ENCODE measurements at places on chromosomes 6 and 20.
A peak's percentile ranks its signal among the peaks of the same experiment; 100 is the strongest.

DNA sequence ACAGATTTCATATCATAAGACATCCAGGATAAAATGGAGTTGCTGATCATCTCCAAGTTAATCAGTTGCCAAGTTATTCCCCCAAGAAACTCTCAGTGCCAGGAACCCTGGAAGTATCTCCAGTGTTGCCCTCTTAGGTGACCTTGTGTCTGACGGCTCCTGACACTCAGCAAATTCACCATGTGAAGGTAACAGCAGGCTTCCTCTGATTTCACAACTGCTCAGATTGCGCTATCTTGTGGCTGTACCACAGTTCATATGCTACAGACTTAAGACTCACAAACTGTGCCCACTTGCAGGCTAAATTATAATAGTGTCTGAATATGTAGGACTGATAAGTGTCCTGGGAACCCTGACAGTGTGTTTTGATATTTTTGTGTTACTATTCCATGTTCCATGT lies 186.6 kb upstream of the OPRM1 start:
- DNase-seq, result no peak

DNA sequence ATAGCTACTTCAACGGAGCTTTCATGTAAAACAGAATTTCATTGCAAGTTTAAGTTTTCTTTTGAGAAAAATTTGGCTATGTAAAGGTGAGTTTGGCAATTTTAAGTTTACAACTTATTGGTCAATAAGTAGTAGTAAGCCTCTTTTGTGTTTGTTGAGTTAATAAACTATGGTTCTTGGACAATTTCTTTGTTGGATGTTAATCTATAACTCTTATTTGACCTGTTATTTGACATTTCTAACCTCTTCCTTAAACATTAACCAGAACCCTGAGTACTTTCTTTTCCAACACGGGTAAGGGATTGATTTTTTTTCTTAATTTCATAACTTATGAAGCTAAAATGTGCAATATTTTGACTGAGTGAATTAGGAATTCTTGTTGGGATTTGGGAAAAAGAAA lies 354.4 kb downstream of the PRKN start:
- DNase-seq, result no peak

DNA sequence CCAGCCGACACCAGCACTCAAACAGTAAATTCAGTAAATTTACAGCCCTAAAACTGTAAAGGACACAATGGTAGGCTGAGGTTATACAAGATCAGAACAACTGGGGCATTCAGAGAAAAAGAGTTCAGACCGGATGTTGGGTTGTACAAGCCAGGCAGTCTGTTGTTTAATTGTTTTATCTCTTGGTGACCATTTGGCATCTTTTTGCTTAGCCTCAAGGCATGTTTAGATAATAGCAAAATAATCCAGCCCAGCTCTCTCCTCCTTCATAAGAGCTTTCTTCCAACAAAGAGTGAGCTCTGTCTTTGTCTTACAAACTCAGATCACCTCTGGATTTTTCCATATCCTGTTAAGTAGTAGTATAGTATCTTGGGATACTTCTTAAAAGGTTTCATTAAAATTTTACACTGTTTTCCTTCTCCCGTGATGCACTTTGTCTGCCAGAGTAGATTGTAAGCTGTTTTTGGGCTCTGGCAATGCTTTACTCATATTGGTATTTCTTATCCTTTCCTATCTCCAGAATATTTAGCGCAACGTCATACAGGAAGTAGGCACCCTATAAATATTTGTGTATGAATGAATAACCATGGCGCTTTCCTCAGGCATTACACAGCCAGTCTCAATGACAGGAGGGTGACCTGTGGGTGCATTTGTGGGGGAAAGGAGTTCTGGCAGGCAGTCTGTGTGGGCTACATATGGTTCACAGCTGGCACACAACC lies 35.6 kb upstream of the TRAM2 start:
- peak; percentile 76 for DNase-seq

GRCh38 chr6:77986380-77987034 lies 333.7 kb downstream of the MEI4 start:
- DNase-seq, result no peak

GRCh38 chr20:9078826-9079731 lies 10.2 kb downstream of the PLCB4 start:
- DNase-seq, result no peak

DNA sequence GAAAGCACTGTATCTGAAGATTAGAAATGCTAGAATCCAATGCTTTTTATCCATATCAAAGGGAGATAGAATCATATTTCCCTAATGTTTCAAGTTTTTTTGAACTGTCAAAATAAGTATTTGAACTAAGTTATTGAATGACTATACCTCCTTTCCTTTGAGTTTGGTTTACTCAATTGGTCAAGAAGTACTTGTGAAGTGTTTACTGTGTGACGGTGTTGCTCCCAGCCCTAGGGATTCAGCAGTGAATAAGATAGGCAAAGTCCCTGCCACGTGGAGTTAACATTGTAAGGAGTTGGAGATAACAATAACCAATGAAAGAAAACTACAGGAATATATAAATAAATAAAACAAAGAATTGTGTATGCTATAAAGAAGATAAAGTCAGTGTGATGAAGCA lies 535.9 kb downstream of the FRK start:
- no peak for DNase-seq

GRCh38 chr6:165849534-165850430 lies 186.7 kb upstream of the PDE10A start:
- no peak for DNase-seq

DNA sequence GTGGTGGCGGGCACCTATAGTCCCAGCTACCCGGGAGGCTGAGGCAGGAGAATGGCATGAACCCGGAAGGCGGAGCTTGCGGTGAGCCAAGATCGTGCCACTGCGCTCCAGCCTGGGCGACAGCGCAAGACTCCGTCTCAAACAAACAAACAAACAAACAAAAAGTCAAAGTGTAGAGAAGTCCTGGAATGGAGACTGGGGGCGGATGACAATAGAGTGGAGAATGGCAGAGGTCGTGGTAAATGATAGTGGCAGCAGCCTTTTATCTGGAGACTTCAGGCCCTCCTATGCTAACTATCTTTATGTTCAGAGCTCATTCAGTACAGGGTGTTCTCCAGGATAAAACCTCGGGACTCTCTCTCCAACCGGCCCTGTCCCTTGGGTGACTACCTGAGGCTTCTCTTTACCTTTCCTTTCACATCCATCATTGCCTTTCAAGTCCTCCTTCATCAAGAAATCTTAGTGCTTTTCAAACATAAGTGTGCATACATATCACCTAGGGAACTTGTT lies 1.4 kb upstream of the FKBPL start:
- DNase-seq, result no peak

GRCh38 chr6:3281631-3282475 lies 23.1 kb downstream of the PSMG4 start:
- peak; percentile 12 for DNase-seq

- peak; percentile 71 for DNase-seq
Observed at GRCh38 chr6:40962241-40962640, 76.8 kb downstream of the UNC5CL start.

- no peak for DNase-seq
Observed at GRCh38 chr6:138157986-138158638, 3.6 kb upstream of the ARFGEF3 start.

DNA sequence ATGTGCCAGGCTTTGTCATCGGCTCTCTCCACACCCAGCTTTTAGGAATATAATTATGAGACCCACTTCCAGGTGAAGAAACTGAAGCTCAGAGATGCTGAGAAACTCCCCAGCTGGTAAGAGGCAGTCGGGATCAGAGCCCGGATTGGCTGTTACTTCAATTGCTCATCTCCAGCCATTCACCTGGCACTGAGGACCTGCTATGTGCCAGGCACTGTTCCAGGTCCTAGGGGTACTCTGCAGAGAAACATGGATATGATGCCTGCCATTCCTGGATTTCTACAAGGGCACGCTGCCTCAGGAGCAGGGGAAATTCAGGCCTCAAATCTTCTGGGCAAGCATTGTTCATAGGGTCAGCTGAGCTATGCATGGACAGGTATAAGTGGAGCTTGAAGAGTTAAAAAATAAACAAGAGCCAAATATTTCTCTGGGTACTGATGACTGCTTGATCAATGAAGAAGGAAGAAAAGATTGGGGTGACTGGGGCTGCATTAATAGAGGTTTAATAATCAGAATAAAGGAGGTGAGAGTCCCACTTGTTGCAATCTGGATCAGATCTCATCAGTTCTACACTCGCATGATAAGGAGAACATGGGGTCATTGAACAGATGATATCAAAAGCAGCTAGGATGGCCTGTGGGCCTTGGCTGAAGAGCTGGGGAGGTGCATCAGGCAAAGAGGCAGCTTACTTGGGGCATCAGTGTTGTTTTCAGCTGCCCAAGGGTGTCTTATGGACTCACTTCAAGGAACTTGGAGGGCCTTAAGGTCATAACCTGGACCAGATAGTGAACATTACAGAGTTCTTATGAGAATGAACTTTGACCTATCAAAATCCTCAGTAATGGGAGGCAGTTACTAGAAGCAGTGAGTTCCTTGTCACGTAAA lies 80.9 kb upstream of the TOX2 start:
- no peak for DNase-seq

GRCh38 chr6:25005010-25005409 lies 69.2 kb upstream of the RIPOR2 start:
- no peak for DNase-seq

- DNase-seq, result peak; percentile 92
Observed at GRCh38 chr6:112332274-112332673, 14.9 kb upstream of the RFPL4B start.

DNA sequence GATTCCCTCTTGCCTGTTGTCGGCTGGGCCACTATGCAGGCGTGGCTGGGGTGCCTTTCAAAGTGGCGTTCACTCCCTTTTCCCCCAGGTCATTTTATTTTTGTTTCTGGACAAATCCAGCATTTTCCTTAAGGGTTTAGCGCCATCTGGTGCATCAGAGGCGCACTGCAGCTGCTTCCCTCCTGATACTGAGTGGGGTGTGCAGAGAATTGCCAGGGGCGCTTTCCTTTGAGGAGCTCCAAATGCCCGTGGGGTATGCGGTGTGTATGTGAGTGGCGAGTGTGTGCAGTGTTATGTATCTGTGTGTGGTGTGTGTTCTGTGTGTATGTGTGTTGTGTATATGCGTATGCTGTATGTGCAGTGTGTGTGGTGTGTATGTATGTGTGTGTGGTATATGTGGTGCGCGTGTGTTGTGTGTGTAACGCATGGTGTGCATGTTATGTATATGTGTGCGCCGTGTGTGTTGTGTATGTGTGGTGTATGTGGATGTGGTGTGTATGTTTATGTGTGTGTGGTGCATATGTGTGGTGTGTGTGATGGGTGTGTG lies 100.1 kb upstream of the AGPAT4 start:
- peak; percentile 31 for DNase-seq

- no peak for DNase-seq
Observed at GRCh38 chr6:39543950-39544349, 181.3 kb downstream of the KIF6 start.

DNA sequence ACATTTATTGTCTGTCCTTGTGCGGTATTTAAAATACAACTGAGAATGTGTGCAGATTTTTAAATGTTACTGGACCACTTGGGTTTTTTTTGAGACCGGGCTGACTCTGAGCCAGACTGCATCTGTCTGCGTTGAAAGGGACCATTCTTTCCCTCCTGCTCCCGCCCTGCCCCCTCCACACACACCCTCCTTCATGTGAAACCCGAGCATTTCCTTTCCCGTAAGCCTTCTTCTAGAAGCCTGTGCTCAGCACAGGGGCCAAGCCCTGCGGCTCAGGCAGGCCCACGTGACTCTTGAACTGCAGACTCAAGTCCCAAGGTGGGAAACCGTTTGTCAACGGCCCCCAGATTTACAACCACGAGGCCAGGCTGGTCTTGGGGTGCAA lies 82.7 kb upstream of the FOXC1 start:
- peak; percentile 20 for DNase-seq

DNA sequence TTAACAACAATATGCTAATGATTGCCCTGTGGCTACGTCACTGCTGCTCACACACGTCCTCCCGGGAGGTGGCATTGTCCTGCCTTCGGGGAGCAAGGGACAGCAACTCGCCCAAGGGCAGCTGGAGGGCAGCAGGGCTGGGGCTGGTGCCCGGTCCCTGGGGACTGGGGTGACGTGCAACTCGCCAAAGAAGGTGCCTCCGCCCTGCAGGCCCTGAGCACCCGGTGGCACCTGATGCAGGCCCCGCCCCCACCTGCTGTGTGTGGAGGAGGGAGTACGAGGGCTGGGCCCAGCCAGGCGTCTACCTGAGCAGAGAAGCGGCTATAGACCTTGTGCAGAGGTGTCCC lies 64.8 kb upstream of the SLCO4A1 start:
- DNase-seq, result no peak

GRCh38 chr6:70310063-70310694 lies 7.3 kb upstream of the COL9A1 start:
- peak; percentile 41 for DNase-seq

DNA sequence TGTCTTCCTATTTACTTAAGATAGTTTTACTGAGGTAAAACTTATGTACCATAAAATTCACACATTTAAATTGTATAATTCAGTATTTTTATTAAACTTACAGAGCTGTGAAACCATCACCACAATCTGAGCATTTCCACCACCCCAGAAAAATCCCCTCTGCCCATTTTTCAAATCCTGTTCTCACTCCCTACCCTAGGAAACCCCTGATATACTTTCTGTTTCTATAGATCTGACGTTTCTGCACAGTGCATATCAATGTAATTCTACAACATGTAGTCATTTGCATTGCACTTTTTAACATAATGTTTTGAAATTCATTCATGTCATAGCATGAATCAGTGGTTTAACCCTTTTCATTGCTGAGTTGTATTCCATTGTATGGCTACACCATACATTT lies 96.7 kb upstream of the OPRM1 start:
- DNase-seq, result no peak

- no peak for DNase-seq
Observed at GRCh38 chr20:10770753-10771152, 97.0 kb upstream of the JAG1 start.

DNA sequence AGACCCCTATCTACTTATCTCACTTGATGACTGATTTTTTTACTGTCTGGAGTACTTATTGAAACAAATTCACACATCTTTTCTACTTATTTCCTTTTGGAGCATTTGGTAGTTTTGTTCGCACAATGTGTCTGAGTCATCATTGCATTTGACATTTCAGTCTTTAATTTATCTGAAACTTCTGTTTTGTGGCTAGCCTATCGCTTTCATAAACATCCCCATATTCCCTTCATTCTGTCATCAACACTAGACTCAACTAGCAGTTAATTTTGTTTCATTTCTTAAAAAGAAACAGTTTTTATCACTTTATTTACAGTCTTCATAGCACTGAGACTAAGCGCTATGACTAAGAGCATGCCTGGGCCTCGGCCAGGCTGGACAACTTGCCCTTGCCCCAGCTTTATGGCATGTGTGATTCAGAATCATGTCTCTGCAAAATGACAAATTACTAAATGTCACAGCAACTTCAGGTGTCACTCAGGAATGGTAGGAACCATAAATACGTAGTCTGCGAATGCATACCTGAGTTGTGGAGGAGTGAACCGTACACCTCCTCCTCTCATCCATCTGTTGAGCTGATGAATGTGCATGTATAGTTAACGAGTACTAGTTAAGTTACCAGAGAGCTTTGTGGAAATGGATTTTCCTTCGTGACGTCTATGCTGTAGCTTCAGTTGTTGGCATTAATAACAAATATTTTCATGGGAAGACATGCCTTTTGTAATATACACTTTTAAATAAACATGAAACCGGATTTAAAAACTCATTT lies 16.2 kb downstream of the L3MBTL3 start:
- peak; percentile 77 for DNase-seq

GRCh38 chr6:56021943-56022342 lies 146.6 kb upstream of the BMP5 start:
- peak; percentile 30 for DNase-seq

All from HCEC 1CT (cell line).